Epithelial cell of proximal tubule (primary cell): ENCODE measurements at places on chromosomes 1 and 21.

DNA sequence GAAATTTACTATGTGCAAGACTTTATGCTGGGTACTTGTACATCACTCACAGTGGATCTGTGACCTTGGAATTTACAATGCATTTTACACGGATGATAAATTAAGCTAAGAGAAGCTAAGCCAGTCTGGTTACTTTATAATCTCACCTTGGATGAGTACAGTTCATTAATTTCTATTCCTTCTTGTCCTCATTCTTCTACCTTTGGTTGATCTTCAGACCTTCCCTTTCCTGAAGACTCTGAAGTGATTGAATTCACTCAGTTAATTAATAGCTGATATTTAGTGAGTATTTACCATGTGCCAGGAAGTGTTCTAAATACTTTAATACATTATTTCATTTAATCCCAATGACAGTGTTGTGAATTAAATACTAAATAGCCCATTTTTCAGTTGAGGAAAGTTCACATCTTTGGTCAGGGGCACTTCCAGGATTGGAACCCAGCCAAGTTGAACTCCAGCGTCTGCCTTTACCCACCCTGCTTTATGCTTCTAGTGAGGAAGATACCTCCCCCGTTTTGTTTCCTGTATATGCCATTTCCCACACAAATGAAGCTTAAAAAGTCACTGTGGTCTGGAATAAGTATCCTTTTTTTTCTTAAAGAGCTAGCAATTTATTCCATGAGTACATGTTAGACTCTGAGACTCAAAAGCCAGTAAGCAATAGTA, 146.6 kb downstream of the TLR5 start:
- DNase-seq, result peak; percentile 76

DNA sequence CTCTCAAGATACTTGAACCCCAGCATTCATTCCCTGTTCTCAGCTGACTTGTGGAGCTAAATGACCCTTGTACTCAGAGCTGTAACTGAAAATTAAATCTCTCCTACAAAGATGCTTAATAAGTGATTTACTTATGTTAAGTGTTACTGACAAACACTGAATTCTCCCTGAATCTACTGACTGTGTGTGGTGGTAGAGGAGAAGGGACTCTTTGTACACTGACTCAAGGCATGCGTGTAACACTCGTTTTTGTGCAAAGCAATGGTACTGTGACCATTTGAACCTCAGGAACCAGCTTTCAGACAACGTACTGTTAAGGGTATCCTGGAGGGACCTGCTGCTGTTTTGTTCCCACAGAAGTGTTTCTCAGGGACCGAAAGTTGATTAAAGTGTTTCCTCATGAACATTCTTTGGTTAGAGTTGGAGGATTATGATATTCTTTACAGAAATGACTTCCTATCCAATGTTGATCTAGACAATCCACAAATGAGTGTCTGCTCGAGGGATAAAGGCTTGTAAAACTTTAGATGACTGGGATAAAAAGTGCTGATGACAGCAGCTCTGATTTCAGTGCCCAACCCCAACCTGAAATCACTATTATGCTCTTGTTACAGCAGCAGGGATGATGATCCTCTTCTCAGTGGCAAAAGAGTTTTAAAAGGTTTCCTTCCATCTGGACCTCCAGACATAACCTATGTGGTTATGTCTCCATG, 12.8 kb downstream of the RGL1 start:
- DNase-seq, result no peak

DNA sequence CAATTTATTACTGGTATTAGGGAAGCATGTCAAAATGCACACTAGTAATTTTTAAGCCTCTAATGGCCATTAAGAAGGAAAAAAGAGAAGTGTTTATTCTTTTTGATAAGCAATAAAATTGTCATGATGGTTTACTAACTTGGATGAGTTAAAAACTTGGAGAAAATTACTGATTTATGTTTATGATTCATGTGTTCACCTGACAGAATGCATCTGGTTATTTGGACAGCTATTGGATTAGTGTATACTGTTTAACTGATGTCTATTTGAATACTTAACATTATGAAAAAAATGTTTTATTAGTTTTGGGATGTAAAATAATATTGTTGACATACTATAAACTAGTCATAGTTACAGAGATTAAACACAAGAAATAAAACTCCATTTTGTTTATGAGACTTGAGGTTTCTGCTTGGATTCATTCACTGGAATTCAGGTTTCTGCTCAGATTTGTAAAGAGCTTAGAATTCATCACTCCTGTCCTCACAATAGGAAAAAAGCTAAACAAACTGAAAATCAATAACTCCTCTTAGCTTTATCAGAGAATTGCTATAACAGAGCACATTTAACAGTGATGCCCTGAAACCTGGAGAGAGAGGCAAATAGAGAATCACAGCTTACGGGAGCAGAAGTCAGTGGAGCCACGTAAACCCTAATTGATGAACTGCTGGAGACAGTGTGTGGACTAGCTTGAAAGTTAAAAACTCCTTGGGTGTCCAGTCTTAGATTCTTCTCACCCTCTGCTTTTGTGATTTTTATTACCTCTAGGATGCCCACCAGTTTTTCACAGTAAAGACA, 56.7 kb downstream of the RALGPS2 start:
- no peak for DNase-seq

DNA sequence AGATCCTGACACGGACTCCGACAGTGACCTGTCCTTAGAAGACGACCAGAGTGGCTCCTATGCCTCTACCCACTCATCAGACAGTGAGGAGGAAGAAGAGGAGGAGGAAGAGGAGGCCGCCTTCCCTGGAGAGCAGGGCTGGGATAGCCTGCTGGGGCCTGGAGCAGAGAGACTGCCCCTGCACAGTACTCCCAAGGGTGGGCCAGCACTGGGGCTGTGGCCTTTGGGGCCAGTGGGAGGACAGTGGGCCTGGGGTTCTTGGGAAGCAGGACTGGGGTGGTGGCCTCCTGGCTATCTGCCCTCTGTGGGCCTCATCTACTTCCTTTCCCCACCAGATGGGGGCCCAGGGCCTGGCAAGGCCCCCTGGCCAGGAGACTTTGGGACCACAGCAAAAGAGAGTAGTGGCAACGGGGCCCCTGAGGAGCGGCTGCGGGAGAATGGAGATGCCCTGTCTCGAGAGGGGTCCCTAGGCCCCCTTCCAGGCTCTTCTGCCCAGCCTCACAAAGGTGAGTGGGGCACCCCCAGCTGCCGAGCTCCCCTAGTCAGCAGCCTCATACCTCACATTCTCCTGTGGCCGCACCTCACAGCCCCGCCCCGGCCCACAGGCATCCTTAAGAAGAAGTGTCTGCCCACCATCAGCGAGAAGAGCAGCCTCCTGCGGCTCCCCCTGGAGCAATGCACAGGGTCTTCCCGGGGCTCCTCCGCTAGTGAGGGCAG, 10.0 kb downstream of the PSRC1 start:
- DNase-seq, result no peak

DNA sequence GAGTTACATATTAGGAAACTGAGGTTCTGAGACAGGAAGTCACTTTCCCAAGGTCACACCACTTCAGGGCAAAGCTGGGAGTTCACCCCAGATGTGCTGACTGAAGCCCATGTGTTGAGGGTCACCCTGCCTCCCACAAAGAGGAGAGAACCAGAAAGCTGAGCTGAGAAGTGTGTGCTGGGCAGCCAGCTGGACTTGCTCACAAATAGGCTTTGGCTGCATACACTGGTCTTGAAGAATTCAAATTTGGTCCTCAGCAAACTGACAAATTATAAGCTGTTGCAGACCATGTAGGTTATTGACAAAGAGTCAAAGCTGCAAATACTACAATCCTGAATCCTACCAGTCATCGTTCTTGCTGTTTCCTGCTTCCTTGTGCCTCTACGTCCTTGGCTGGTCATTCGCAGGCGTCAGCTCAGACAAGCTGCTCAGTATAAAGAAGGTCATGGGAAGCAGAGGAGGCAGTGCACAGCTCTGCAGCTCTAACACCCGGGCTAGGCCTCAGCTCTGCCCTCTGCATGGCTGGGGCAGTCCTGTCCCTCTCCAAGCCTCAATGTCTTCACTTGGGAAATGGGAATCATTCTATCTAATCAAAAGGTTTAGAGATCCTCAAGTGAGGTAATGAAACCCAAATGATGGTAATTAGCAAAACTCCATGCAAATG, 40.0 kb downstream of the CDCP2 start:
- no peak for DNase-seq

DNA sequence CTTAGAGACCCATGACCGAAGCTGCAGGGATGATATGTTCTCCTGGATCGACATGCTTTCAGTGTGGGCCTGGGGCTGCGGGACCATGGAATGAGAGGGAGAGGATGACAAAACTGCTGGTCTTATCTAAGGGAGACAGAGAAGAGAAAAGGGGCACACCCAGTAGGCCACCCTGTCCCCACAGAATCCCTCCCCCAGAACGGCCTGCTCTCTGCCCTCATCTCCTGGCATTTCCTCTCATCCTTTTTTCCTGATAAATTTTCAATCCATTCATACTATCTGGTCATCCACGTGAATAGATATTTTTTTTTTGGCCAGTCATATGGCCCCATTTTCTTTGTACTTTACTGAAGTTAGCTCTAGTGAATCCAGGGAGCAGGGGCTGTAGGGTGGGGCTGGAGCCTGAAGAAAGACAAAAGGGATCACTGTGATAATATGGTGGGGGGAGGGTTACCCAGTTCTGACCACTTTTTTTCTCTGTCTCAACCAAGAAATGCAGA, at the start of gene PKLR:
PKLR (minus strand) TSS at position 97 of the 500 bp plus-strand sequence; CDS start at position 54, 43 bp downstream.
- no peak for DNase-seq

- DNase-seq, result no peak
Measured at GRCh38 chr1:114088392-114089299, 65.0 kb downstream of the SYT6 start.

DNA sequence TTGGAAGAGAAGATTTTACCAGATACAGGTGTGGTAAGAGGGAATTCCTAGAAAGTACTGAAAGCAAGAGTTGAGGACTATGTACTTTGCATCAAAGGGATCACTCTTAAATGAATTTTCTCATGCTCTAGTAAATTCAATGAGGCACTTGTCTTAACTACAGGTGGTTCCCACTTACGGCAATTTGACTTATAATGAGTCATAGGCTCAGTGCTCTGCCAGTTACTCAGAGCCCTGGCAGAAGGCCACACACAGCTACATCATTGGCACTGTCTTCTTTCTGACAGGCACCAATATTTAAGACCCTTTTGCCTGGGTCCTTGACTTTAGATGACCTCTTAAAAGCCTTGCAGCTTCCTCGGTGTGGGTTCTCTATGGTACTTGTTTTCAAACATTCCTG, 15.9 kb upstream of the ADAMTS5 start:
- DNase-seq, result peak; percentile 56

- DNase-seq, result no peak
Measured at GRCh38 chr1:152777510-152778137, 2.7 kb downstream of the LCE1F start.

DNA sequence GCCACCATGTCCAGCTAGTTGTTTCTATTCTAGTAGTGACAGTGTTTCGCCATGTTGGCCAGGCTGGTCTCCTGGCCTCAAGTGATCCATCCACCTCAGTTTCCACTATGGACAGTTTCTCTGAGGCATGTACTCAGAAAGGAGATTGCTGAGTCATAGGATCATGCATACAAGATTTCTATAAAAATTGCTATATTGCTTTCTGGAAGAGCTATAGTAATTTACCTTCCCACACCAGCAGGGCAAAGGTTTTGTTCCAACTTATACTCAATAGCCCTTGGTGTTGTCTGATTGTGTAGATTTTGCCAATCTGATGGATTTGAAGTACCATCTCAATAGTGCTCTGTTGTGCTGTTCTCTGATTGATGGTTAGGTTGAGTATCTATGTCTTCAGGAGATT, 15.6 kb upstream of the ATP1A1 start:
- no peak for DNase-seq

DNA sequence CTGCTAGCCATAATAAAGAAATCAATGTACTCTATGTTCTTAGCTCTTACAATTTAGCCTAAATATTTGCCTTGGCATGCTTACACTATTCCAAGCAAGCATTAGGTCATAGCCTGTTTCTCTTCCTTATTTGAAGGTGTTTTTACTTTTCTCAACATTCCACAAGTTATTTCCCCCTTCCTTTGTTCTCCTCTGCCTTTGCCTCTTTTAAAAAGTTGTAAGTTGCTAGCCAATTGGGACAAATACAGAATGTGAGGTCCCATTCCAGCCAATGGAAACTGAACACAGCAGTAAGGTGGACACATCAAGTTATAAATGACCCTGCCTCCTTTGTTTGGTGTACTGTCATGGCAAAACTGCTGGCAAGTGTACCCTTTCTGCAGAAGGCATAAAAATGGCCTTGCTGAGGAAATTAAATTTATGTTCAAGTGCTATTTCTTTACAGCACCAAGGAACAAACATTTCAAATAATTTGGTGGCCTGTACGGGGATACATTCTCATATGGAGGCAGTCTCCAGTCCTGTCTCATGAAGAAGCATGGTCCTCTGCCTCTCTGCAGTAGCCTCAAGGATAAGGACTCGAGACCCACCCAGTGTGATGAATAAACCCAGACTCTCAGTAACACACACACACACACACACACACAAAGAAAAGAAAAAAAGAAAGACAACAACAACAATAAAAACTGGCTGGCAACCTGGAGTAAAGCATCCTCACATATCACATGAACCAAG, 28.8 kb upstream of the FMO1 start:
- no peak for DNase-seq

DNA sequence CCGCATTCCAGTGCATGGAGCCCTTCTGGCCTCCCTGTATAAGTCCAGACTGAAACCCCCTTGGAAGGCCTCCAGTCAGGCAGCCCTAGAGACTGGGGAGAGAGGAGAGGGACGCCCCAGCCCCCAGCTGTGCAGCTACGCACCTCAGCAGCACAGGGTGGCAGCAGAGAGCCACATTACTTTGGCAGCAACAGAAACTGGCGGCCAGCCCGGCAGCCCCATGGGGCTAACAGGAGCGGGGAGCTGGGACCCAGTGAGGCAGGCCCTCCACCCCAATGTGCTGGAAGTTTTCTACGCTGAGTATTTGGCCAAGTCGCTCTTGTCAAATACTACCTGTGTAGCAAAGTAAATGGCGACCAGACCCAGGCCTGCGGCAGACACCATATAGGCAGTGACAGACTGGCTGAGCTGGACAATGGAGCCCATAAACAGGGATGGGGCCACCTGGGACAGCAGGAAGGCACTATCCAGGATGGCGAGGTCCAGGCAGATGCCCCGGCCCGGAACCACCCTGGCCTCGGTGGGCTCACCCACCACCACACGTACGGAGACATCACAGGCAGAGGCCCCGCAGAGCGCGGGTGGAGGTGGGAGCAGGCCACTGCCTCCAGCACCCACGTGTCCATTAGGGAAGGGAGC, 21.2 kb downstream of the SLC45A3 start:
- DNase-seq, result no peak

DNA sequence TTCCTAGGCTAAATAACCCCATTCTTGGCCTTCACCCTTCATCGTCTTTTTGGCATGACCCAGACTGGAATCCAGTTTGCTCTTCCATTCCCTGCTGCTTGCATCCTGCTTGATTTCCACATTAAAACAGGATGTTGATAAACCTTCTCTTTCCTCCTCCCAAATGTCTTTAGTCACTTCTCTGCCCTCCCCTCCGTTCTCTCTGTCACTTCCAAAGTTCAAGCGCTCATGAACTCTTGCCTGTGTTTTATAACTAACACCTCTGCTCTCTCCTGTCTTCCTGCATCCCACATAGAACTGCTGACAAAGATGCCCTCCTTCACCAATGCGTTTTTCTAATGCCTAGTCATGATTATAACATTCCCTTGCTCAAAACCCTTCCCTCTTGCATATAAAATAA, 65.6 kb upstream of the SLC44A3 start:
- no peak for DNase-seq

- no peak for DNase-seq
Measured at GRCh38 chr1:179996099-179996498, 41.5 kb downstream of the CEP350 start.
